Endothelial cell of coronary artery (primary cell): ENCODE measurements at places on chromosomes 12 and 14. TPM values are rescaled to one million over a fixed set of nuclear protein-coding genes. Genes with fewer than 3 reads are reported as not detected.

Gene GLT8D2
- 0.28 and 0.45 TPM in 2 replicates for total RNA-seq

Gene NANOG
- total RNA-seq = not detected in 2 replicates

Gene NFATC4
- 14.8 and 25.8 TPM in 2 replicates for total RNA-seq

Gene GPR137C
- total RNA-seq = 0.45 and 0.94 TPM in 2 replicates

Gene KRT8
- 9.2 and 20.7 TPM in 2 replicates for total RNA-seq

Gene LRRIQ1
- total RNA-seq = 0.09 and 0.18 TPM in 2 replicates

Gene GPX2
- 0.09 TPM in 1 of 2 replicates, not detected in the other for total RNA-seq

Gene TNS2
- 19.8 and 33.7 TPM in 2 replicates for total RNA-seq

Gene SCNN1A
- total RNA-seq = 0.09 TPM in 1 of 2 replicates, not detected in the other

Gene TAS2R43
- 1.5 and 1.8 TPM in 2 replicates for total RNA-seq

Gene TSPAN19
- total RNA-seq = 0.09 TPM in 1 of 2 replicates, not detected in the other

Gene NKX2-8
- total RNA-seq = not detected in 2 replicates

Gene HAL
- 0.19 and 0.54 TPM in 2 replicates for total RNA-seq

Gene RPGRIP1
- not detected in 2 replicates for total RNA-seq

Gene BORCS5
- total RNA-seq = 4.9 and 6.0 TPM in 2 replicates

Gene DACT1
- 0.18 and 2.0 TPM in 2 replicates for total RNA-seq

Gene MORN3
- 0.28 and 1.1 TPM in 2 replicates for total RNA-seq

Gene KRT71
- not detected in 2 replicates for total RNA-seq

Gene PPP2R3C
- 31.3 and 40.3 TPM in 2 replicates for total RNA-seq

Gene APOF
- not detected in 2 replicates for total RNA-seq

Gene NEDD8
- 235 and 253 TPM in 2 replicates for total RNA-seq

Gene TNFRSF1A
- 48.4 and 99.7 TPM in 2 replicates for total RNA-seq

Gene ARHGAP9
- not detected in 2 replicates for total RNA-seq

Gene STXBP6
- 0.38 TPM in 1 of 2 replicates, not detected in the other for total RNA-seq

Gene P2RX7
- total RNA-seq = 0.72 and 0.75 TPM in 2 replicates

Gene LBHD2
- not detected in 2 replicates for total RNA-seq

Gene SMOC1
- under 0.01 and 0.09 TPM in 2 replicates for total RNA-seq
